ENCODE measurements at places on chromosomes 1 and 21.

GRCh38 chr1:25958465-25958864 is 39.4 kb downstream of the PAFAH2 start:
- no peak for DNase-seq

DNA sequence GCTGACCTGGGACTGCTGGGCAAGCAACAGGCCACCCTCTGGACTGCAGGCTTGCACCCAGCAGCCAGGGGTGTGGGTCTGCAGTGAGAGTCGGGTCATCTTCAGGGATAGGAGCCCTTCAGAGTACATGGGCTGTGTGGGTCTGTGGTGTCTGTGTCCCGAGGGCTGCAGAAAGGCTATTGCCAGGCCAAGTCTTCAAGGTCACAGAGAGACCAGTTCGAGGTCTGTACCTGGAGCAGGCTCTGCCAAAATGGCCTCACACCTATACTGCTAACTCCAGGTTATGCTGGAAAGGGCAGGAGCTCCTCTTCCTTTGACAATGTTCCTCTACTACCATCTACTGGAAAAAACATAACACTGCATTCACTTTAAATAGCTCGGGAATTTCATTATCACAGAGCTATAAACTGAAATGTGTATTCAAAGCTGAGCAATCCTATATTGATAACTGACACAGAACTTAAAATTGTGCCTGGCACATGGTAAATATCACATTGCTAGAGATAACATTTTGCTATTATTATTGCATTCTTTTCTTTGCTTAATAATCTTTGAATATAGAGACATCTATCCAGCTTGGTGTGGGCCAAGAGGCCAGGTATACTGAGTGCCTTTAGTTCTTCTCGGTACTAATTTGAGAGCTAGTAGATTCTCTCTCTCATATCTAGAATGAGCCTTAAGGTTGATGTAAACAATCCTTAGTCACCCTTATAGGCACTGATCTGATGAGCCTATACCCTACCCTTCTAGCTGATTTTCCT is 6.9 kb upstream of the DNAH14 start:
- DNase-seq: no peak

- no peak for DNase-seq
Observed at GRCh38 chr1:6260961-6261614, at the start of gene GPR153. Gene GPR153, minus strand, starts transcription at chr1:6261098. Its CDS starts 6,193 bp downstream, at chr1:6254905.

- no peak for DNase-seq
Observed at GRCh38 chr1:147622731-147623130, 47.6 kb downstream of the ACP6 start.

GRCh38 chr1:212774584-212774983 is 17.0 kb downstream of the NSL1 start:
- no peak for DNase-seq

DNA sequence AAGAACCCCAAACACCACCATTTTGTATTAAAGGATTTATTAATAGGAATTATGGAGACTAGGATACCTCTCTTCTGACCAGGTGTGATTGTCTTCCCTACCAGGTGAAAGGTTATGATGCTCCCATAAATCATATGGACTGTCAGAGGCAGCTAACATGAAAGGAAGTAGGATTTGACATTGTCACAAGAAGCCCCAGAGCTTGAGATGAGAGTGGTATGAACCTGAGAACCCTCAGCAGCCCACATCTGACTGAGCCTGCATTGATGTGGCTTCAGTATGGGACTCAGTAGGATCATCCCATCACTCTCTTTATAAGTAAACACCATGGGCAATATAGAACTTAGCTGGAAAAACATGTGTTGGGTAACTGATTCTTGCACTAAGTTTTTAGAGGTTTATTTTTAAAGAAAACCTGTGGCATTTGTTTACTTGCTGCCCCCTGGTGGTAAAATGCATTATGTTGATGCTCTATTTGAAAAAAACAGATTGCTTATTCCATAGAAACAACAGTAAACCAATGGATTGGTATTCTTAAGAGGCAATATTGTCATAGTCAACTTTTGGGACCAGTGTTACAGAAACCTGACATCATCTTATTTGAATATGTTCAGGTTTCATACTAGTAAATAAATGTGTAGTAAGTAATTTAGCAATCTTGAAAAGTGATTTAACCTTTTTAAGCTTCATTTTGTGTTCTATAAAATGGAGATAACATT is 16.6 kb upstream of the CACYBP start:
- DNase-seq: no peak

DNA sequence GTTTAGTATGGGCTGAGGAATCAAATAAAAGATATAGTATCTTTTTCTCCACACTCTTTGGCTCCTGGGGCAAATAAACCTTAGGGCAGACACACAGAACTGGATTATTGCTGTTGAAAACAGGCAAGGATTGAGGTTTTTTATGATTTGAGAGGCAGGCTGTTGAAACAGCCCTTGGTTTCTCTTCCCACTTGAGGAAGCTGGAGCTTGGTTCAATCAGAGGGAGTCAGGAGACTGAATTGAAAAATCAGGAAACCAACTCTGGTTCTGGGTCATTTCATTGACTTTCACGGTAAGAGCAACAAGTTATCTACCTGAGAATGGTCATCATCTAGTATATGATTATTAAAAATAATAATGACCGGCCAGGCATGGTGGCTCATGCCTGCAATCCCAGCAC is 108.4 kb downstream of the CNIH3 start:
- DNase-seq: no peak

DNA sequence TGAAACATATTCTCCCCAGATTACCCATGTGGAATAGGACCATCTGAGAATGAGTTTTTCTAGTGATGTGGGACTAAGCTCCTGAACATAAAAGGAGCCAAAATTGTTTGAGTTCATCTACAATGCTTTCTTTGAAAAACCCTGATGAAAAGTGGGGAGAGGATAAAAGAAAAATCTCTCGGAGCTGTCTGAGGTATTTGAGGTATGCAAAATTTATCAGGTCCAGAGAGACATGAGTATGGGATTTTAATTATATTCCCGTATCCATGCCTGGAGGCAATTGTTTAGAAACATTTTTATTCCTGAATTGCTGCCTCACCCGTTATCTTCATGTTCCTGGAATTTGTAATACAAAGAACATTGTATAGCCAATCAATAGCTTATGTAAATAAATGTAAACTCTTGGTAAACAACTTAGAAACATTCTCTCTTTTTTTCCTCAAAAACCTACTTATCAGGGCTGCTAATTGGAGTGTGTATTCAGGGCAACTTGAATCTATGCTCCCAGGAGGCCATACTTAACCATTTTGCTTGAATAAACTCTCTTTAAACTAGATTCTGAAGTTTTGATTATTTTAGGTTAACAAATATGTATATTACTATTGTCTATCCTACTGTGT is 109.3 kb upstream of the OLFM3 start:
- no peak for DNase-seq

- no peak for DNase-seq
Observed at GRCh38 chr1:147626739-147627138, 43.6 kb downstream of the ACP6 start.

GRCh38 chr1:16982902-16983301 is 2.5 kb upstream of the MFAP2 start:
- no peak for DNase-seq

DNA sequence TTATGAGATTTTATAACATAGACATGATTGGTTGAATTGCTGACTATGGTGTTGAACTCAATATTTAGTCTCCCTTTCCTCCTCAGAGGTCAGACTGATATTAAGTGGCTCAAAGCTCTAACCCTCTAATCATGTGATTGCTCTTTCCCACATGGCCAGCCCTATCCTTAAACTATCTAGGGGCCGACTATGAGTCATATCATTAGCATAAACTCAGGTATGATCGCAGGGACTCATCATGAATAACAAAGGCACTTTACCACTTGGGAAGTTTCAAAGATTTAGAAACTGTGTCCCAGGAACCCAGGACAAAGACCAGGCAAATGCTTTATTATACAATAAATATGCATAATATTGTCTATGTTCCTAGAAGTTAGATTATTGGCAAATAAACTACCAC is 894.6 kb upstream of the NEGR1 start:
- no peak for DNase-seq

GRCh38 chr1:16050328-16050727 is 6.7 kb downstream of the CLCNKB start:
- no peak for DNase-seq

DNA sequence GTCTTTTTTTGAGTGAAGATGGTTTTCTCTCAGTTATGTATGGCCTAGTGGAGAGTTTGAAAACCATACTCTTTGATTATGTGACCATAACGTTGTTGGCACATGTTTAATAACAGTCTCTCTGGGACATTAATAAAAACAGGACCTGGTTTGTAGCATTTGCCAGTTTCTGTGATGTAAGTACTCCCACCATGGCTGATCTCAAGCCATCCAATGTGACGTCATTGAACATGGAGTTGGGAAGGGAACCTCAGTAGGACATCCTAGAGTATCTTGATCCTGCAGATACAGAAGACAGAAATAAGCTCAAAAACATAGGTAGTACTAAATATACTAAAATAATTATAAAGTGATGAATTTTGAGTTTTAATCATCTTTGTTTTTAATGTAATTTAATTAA is 107.0 kb downstream of the ACTL8 start:
- DNase-seq: no peak

GRCh38 chr1:185291159-185291558 is 25.9 kb downstream of the IVNS1ABP start:
- DNase-seq: no peak

DNA sequence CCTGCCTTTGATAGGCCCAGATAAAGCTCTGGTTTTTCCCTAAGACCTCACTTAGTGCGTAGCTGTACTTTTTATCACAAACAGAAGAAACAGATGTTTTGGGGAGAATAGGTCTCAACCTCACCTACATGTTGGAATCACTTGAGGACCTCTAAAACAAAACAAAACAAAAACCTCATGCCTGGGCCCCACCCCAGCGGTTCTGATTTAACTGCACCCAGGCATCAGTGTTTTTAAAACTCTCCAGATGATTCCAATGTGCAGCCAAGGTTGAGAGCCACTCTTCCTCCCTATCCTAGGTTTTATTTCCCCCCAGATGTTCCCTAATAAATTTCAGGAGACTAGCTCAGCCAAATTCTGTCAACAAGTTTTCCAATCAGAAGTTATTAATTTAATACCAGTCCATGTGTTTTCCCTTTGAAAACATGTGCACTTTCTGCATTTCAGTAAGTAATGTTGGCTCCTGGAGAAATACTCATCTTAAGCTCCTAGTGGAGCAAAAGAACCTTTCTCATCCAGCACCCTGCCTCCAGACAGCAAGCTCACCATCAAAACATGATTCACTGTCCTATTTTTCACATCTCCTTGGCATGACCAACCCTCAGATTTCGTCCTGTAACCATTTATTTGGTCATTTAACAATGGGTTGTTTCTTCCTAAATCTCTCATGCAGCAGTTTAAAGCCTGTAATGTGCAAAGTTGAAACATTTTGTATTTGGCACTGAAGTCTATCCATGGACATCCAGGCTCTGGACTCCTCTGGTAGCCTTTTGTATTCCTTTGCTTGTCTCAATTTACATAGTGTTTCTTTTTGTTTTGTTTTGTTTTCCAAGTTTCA is 27.5 kb downstream of the LRRC8C start:
- DNase-seq: no peak
